Stimulated activated CD4-positive, alpha-beta T cell treated with anti-CD3 and anti-CD28 coated beads, Interleukin-1b, Interleukin-23, amount 100 ng/mL, for 1 hour (primary cell): ENCODE measurements at places on chromosomes 1 and 21.

DNA sequence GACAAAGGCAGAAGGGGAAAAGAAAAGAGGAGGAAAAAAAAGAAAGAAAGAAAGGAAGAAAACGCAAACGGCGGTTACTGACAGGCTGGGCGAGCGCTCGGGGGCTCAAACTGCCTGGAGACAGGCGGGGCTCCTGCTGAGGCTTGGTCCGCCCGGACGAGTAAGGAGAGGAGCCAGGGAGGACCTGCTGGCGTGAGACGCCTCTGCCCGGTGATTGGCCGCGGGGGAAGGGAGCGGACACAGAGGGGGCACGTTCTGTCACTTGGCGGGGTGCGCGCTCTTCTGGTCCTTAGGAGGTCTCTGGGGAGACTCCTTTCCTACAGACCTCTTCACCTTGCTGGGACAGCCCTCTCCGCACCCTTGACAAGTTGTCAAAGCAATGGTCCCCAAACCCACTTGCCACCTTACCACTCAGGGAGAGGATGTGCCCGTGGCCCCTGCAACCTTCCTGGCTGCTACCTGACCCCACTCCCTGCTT lies 791 bp upstream of the PIK3R3 start:
- DNase-seq: no peak

- no peak for DNase-seq
Measured at GRCh38 chr1:172627702-172628101, 31.2 kb upstream of the FASLG start.

- DNase-seq: no peak
Measured at GRCh38 chr1:33259879-33260278, 3.6 kb downstream of the ZNF362 start.

GRCh38 chr1:173134029-173134428 lies 73.1 kb downstream of the TNFSF4 start:
- DNase-seq: no peak

DNA sequence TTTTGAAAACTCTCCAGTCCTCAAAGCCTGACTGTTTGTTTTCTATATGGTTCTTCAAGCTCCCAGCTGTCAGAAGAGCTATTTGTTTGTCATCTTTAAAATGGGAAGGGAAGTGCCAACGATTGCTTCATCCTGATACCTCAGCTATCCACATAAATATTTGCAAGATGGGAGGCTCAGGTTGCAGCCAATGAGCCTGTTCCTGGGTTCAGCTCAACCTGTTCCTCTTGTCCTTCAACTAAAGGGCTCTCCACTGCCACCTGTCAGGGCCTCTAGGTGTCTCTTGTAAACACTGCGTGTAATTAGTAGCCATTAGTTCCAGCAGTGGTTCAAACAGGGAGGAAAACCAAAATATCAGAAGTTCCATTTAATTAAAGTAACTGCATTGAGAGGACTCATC lies 445.1 kb downstream of the AJAP1 start:
- DNase-seq: no peak

- no peak for DNase-seq
Measured at GRCh38 chr1:24575905-24576587, 20.2 kb downstream of the NCMAP start.

- DNase-seq: no peak
Measured at GRCh38 chr1:99644279-99645004, 1.5 kb upstream of the PALMD start.

GRCh38 chr1:180994262-180994661 lies 28.4 kb downstream of the STX6 start:
- DNase-seq: no peak

DNA sequence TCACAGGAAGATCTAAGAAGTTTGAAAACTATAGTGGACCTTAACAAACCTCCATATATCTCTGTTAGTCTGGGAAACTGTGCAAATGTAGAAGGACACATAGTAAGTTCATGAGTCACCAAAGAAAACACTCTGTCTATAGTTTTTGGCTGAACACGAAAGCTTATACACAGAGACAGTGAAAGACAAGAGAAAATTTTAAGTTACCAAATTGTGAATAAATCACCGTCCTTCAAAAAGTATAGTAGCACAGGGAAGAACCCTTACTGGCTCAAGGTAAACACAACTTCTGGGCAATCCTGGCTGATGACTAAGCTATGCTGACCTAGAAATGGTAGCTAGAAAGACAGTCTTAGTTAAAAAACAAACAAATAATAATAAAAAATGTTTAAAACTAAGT lies 1057.9 kb downstream of the AMY1C start:
- DNase-seq: no peak

DNA sequence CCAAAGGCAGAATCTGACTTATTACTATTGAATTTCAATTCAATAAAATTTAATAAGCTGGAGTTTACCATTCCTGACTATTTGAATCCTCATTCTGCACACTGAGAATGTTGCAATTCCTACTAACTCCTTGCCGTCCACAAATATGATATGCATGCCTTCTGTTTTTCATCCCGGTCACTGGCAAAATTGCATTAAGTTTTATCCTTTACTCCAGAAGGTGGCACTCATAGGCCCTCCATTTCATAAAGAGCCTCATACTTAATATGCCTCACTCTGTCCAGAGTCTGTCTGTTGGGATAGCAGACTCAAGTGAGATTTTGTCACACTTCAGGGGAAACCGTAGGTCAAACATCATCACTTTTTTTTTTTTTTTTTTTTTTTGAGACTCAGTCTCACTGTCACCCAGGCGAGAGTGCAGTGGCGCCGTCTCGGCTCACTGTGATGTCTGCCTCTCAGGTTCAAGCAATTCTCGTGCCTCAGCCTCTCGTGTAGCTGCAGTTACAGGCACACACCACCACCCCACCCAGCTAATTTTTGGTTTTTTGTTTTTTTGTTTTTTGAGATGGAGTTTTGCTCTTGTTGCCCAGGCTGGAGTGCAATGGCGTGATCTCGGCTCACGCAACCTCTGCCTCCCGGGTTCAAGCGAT lies 27.3 kb downstream of the F11R start:
- DNase-seq: no peak

GRCh38 chr21:43585924-43586413 lies 73.3 kb downstream of the HSF2BP start:
- no peak for DNase-seq

DNA sequence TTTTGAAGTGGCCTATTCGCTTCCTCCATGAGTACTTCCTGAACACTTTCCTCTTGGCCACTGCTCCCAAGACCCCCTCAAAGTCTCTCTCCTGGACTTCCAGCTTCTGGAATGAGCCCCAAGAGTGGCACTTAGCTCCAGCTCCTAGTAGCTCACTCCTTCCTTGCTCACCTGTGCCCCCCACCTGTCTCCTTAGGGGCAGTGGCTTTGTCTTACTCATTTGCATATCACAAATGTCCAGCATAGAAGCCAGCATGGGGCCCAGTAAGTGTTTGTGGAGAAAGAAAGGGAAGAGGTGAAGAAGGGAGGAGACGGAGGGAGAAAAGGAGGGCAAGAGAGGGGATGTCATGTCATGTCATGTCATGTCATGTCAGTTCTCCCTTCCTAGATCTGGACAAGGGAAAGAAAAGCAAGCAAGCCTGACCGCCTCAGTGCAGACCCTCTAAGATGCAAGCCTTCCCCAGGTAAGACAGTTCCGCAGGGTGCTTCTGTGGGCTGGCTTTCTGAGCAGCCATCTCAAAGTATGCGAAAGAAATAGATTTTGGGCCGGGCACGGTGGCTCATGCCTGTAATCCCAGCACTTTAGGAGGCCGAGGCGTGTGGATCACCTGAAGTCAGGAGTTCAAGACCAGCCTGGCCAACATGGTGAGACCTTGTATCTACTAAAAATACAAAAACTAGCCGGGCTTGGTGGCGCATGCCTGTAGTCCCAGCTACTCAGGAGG lies 6.9 kb upstream of the MX1 start:
- DNase-seq: no peak

GRCh38 chr1:58592522-58593134 lies 15.6 kb upstream of the TACSTD2 start:
- DNase-seq: no peak

DNA sequence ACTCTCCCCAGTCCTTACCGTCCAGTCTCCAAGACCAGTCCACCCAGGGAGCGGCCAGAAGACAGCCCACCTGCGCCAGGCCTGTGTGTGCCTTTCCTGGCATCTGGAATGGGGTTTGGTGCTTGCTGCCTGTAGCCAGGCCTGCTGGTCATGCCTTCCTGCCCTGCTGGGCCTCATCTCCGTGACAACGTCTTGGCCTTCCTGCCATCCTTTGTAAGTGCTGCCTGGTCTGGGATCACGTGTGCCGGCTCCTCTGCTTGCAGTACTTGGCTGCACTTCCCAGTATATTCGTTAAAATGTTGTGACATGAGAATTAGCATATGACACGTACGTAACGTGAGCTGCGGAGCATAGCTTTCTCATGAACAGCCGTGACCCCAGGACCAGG lies 145.3 kb upstream of the COL6A1 start:
- DNase-seq: no peak

- DNase-seq: no peak
Measured at GRCh38 chr1:235767795-235768194, 98.9 kb downstream of the LYST start.

DNA sequence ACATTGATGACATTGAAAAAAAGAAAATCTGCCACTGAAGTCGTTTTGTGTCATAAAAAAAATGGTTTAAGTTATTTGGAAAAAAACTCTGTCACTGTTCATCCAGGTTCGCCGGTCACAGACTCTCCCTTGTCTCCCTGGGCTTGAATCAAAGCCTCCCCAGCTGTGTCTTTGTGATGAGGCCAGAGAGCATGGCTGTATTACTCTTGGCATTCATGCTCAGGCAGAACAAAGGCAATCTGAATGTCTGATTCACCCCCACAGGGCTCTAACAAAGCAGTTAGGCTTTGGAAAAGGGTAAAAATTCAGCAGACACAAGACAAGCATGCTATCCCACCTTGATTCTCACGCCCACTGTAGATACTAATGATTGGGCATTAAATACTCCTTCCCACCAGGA lies 304.3 kb upstream of the PLD5 start:
- DNase-seq: no peak

DNA sequence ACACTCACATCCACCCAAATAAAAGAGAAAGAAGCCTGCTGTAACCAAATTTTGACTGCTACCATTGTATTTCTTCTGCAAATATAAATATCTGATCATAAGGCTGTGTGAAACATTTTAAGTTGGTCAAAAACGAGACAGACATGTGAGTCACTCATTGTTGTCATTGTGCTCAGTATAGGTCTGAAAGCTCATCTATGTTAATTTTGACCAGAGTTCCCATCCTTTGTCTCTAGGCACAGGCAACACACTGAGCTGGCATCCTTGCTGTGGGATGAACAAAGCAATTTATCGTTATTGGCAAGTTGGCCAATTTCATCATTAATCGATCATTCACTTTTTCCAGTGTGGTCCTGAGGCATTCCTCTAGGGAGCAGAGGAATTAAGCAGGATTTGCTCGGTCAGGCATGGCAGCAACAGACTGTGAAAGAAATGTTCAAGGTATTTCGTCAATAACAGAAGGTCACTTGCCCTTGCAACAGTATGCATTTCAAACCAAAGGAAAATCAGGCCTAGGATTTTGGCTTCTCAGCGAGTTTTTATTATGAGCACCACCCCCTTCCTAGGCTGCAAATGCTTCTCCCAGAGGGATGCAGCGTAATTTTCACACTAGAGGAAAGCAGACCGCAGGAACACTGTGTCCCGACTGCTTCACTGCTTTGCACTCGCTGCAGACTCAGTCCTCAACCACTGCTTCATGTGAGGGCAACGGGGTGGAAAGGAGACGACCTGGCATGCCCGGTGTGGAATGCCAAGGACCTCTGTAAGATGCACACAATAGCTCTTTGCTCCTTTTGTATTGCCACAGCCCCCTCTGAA lies 87.9 kb upstream of the SMYD2 start:
- no peak for DNase-seq

- DNase-seq: no peak
Measured at GRCh38 chr1:50458507-50458906, 35.3 kb upstream of the DMRTA2 start.

- DNase-seq: no peak
Measured at GRCh38 chr1:49213301-49213700, 436.6 kb upstream of the BEND5 start.

DNA sequence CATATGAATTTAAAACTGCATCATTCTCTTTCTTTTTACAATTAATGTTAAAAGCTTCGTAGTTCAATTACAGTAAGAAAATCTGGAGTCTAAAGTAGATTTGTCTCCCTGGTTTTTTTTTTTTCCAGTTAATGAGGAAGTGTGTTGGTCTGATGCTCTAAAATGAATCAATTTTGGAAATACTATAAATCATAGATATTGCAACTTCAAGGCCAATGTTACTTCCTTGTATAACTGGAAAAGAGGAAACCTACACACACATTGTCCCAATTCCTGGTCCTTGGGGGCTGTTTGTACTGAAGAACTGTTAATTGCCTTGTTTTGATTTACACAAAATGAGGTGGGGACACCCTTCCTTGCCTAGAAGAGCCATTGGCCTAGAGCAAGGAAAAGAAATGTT lies 107.2 kb downstream of the RGS2 start:
- no peak for DNase-seq

DNA sequence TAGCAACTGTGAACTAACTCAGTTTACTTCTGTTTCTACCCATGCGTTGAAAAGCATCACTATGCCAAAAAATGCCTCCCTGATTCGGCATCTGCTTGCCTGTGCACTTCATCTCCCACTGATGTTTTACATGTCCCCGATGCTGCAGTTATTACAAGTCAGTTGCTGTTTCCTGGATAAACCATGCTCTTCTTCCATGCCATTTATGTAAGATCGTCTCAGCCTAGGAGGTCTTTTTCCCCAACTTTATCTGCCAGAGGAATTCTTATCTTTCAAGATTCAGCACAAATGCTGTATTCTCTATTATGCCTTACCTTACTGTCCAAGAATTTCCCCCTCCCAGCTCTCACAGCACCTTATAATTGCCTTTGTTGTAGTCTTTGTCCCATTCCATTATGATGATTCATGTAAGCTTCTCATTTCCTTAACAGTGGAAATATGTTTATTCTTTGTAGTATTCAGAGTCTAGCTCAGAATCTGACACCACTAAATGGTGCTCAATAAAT lies 30.0 kb downstream of the PRKACB start:
- DNase-seq: no peak

DNA sequence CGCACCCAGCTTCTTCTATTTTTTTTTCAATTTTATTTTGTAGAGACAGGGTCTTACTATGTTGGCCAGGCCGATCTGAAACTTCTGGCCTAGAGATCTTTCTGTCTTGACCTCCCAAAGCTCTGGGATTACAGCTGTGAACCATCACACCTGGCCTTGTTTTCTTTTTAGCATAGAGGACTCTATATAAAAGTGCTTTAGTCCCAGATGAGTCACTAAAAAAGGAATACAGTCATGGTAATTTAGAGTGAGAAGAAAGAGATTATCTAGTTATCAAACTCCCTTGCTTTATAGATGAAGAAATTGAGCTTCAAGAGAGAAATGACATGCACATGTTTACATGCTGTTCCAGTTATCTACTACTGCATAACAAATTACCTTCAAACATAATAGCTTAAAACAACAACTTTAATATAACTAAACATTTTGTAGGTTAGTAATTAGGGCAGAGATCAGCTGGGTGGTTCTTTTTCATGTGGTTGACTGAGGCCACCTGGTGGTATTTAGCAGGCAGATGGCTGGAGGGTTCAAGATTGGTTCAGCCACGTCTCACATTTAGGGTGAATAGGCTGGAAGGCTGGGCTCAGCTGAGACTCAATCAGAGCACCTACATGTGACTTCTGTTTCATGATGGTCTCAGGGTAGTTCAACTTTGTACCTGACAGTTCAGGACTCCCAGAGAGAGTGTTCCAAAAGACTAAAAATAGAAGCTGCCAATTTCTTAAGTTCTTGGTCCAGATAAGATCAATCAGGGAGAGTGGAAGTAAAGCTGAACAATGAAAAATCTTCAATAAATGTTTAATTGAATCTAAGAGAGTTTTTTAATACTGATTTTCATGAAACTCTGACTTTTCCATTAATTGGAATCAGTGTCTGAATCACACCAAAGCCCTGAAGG lies 16.9 kb upstream of the MTF2 start:
- DNase-seq: no peak

GRCh38 chr1:168497376-168497950 lies 46.3 kb downstream of the XCL2 start:
- no peak for DNase-seq
